ENCODE measurements at places on chromosomes 7 and 10.

- no peak for DNase-seq
These were observed 8.8 kb downstream of the CDK6 start for GRCh38 chr7:92827464-92828120.

DNA sequence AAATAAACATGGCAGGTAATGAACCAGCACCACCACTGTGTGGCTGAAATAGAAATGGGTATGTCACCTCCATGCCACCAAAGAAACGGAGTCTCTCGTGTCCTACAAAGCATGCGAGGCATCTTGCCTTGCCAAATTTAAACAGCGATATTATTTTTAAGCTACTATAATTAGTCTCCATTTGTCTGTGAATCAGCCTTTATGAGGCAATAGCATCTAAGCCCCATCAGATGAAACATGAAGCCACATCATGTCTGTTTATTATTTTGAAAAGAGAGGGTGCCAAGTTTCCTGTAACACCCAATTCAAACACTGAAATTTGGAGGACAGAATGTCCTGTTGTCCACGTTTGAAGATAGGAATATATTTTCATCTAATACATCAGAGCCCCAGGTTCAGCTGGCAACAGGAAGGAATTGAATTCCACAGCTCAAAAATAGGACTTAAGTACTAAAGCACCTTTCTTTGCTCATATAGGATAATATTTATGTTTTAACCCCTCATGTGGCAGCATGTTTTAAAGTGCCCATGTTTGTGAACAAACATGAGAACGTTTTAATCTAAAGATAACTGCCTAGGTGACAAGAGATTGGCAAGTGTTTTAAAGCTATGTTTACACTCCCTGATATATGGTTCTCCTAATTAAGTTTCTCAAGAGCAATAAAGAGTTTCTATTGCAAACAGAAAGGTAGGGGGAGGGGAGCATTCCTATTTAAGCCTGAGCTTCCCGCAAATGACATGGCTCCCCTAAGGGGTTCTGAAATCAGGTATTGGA, 86.8 kb downstream of the SORBS1 start:
- no peak for DNase-seq

GRCh38 chr7:17044861-17045260, 163.1 kb upstream of the AGR3 start:
- DNase-seq, result no peak

DNA sequence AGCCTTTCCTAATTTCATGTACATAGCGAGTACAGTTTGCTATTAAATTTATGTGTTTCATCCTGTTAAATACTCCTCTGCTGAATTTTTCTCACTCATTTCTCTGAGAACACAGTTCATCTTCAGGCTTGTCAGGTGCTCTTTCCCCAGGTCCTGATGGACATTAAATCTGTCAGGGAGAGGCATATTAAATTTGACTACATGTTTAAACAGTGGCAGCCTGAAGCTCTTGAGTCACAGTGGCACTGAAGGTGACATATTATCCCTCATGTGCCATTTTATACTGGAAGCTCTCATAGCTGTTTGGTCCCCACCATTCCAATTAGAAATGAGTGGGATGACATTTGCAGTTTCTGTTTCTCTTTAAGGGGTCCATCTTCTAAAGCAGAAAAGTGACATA, 1089.6 kb upstream of the SORCS1 start:
- no peak for DNase-seq

GRCh38 chr7:75740846-75741497, 2.2 kb upstream of the HIP1 start:
- no peak for DNase-seq

DNA sequence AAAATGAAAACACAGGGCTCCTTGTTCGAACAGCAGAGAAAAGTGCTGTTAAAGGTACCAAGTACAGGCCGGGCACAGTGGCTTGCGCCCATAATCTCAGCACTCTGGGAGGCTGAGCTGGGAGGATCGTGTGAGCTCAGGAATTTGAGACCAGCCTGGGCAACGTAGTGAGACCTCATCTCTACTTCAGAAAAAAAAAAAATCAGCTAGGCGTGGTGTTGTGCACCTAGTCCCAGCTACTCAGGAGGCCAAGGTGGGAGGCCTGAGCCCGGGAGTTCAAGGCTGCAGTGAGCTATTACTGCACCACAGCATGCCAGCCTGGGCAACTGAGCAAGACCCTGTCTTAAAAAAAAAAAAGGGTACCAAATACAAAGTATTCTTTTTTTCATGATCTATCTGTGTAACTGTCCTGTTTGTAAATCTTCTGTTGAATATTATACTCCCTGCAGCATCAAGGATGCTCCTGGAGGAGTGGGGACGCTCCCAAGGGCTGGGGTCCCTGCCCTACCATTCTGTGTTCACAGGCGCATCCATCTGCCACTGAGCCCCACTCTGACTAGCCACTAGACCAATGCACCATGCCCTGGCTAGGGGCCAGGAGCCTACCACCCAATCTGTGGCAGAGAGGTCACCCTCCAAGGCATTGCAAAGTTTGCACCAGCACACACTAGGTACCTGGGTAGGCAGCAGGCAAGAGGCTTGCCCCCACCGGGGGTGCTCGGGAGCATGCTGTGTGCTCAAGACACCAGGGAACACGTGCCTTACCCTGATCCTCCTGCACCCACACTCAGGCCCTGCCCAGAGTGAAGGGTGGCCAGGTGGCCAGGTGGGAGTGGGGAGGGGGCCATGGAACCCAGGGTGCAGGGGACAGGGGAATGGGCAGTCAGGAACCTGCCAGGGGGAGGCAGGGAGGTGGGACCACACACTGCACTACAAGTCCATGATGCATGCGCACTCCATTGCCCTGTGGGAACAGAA, 67.3 kb upstream of the KMT2C start:
- no peak for DNase-seq

DNA sequence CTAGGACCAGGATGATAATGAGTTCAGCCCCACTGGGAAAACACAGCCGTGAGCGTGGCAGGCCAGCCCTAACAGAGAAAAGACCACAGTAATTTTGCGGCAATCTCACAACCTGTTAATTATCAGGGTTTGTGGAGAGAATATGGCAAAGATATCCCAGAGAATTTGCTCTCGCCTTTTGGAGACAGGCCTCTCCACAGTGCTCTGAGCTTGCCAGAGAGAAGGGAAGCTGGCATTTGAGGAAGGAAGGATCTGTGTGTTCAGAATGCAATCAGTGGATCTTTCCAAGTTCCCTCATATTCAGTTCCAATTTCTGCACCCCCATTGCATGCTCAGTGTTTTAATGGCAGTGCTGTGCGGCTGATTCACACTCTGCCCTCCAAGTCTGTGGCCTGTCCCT, 60.2 kb downstream of the PLPP4 start:
- no peak for DNase-seq

- DNase-seq, result no peak
These were observed 59.2 kb downstream of the OGDH start for GRCh38 chr7:44665531-44666213.

DNA sequence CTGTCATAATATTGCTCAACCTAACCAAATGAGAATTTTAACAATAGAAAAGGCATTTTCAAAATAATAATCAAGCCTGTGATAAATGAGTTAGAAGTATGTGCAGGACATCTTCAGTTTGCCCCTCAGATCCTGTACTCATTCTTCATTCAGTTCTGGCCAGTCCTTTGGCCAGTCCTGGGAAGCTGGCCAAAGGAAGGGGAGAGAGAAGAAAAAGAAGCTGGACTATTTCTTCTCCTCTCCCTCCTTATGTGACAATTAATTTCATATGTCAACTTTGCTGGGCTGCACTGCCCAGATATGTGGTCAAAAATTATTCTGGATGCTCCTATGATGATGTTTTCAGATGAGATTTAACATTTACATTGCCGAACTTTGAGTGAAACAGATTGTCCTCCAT, 31.6 kb upstream of the ITGB8 start:
- DNase-seq, result no peak

GRCh38 chr7:150801946-150802771, 1.6 kb downstream of the TMEM176A start:
- DNase-seq, result no peak

GRCh38 chr7:34973400-34973760, 63.9 kb downstream of the DPY19L1 start:
- DNase-seq, result no peak

GRCh38 chr7:50423860-50424259, 26.3 kb downstream of the FIGNL1 start:
- DNase-seq, result no peak

DNA sequence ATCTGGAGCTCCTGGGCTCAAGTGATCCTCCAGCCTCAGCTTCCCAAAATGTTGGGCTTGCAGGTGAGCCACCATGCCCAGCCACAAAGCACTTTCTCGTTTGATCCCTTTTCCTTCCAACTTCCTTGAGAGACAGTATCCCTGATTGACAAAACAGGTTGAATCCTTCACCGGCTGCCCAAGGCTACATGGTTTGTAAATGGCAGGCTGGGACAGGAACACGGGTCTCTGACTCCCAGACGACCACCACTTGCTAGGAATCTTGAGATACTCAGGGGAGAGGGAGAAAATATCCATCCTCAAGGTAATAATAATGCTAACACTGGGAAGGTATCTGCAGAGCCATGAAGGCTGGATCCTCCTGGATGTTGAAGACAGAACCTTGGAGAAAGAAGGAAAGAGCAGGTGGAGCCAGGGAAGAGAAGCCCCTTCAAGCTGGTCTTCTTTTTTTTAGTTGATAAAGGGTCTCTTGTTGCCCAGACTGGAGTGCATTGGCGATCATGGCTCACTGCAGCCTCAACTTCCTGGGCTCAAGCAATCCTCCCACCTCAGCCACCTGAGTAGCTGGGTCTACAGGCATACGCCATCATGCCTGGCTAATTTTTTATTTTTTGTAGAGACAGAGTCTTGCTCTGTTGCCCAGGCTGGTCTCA, 19.8 kb downstream of the MMRN2 start:
- DNase-seq, result no peak

- no peak for DNase-seq
These were observed 1.3 kb downstream of the CUL1 start for GRCh38 chr7:148699782-148700629.

- DNase-seq, result no peak
These were observed 44.1 kb downstream of the VSTM4 start for GRCh38 chr10:49071160-49071761.

- DNase-seq, result no peak
These were observed 1.9 kb downstream of the TET1 start for GRCh38 chr10:68561865-68562649.

DNA sequence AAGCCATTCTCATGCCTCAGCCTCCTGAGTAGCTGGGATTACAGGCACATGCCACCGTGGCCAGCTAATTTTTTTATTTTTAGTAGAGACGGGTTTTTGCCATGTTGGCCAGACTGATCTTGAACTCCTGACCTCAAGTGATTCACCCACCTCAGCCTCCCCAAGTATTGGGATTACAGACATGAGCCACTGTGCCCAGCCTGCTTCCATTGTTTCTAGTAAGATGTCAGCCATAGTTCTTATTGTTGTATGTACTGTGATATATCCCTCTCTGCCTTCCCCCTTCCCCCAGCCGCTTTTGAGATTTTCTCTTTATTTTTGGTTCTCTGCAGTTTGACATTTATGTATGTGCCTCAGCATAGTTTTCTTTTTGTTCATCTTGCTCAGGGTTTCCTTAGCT, 87.9 kb upstream of the KLF14 start:
- no peak for DNase-seq

GRCh38 chr7:150951181-150951520, 27.0 kb downstream of the KCNH2 start:
- no peak for DNase-seq

DNA sequence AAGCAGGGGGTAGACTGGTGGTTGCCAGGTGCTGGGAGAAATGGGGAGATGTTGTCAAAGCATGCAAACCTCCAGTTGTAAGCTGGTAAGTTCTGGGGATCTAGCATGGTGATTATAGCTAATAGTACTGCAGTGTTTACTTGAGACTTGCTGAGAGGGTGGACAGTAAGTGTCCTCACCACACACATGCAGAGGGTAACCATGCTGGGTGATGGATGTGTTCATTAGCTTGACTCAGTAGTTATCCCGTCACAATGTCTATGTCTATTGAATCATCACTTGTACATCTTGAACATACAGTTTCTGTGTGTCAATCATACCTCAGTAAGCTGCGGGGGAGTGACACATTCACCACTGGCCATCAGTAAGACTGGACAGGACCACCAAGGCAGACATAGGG, 42.1 kb downstream of the GSDME start:
- DNase-seq, result no peak

Data from activated CD8-positive, alpha-beta memory T cell treated with anti-CD3 and anti-CD28 coated beads for 1 hour (primary cell).